NB4 (cell line): ENCODE measurements at places on chromosomes 1 and 21.

GRCh38 chr1:8740034-8740449 is 77.4 kb downstream of the RERE start:
- no peak for DNase-seq

GRCh38 chr1:153763365-153764225 is 11.6 kb upstream of the SLC27A3 start:
- no peak for DNase-seq

DNA sequence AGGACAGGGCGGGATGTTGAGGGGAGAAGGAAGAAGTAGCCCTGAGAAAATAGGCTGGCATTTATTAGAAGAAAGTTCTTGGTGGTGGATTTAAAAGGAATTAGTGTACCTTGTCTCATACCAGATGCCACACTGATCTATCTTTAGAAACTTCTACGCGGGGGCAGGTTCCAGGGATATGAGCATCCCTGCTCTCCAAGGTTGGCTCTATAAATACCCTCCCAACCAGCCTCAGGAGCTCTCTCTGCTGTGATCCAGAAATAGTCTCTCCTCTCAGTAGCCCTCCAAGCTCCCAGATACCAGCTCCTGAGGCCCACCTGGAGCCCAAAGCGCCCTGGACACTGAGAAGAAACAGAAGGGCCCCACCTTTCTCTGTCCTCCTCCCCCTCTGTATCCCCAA is 128.3 kb upstream of the TNR start:
- no peak for DNase-seq

DNA sequence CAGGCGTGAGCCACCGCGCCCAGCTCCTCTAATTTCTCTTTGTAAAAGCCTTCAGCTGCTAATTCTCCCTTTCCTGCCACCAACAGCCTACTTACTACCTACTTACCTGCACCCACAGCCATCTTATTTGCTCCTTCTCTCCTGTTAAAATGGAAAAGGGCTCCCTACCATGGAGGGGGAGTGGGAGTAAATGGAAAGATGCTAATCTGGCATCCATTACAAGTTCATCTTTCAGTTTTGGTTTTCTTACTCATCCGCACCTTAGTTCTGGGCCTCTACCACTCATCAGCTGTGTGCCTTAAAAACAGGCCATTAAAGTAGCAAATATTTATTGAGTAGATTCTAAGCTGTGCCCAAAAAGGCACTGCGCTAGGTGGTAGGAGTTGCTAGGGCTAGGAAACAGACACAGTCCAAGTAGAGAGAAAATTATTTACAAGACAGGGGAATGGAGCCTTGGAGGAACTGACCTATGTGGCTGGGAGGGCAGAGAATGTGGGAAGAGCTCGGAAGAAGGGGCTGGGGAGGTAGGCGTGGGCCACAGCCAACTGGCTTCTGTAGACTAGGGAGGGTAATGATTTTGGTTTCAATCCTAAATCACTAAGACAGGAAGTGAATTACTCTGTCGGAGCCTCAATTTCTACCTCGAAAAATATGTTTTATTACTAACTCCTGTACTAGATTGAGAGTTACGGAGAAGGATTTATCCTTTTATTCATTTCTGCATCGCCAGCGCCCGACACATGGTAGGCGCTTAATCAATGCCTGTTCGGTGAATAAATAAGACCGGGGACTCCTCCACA is 685 bp upstream of the DDI2 start:
- no peak for DNase-seq

DNA sequence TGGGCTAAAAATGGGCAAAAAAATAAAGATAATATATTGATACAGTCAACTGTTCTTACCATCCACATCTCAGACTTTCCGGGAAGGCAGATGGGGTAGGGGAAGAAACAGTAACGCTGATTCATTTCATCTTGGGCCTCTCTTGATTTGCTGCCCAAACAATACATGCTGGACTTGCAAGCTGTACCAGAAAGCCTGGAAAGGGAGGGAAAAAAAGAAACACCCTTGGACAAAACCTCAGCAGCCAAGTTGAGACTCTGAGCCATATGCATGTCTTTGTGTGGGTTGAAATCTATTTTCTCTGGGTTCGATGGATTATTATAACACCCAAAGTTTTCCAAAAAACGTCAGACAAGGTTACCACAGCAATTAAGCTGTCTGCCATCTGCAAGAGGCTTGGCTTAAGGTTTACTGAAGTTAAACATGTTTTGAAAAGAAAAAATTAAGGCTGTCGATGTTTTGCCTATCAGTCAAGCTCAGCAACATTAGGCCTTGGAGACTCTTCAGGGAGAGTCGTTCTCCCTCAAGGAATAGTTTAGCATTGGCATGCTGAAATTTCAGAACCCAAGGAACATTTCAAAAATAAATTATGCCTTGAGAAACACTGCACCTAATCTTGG is 71.2 kb downstream of the PSMG1 start:
- no peak for DNase-seq
